Stimulated activated CD8-positive, alpha-beta memory T cell treated with anti-CD3 and anti-CD28 coated beads, Interleukin-4, amount 100 ng/mL, for 4 hours (primary cell): ENCODE measurements at places on chromosomes 3 and 15.

GRCh38 chr3:187044206-187044605, 95.1 kb downstream of the RPL39L start:
- no peak for DNase-seq

- no peak for DNase-seq
Measured at GRCh38 chr3:197680955-197681521, 55.7 kb downstream of the RUBCN start.

- no peak for DNase-seq
Measured at GRCh38 chr3:170506556-170506955, 79.3 kb downstream of the SLC7A14 start.

DNA sequence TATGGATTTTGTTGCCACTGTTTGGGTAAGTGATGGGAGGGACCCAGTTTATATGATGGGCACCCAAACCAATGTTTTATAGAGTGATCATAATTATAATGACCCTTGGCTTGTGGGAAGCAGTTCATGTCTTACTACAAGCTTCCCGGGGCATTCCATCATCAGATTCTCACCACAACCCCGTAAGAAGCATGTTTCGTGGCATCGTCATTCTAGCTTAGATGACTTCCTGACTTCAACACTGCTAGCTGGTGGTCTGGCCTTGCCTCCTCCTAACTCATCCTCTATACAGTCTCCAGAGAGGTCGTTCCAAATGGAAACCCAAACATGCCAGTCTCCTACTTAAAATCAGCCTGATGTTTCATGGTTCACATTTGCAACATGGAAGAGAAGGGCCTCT, 226.9 kb downstream of the ADAMTS9 start:
- DNase-seq, result no peak

DNA sequence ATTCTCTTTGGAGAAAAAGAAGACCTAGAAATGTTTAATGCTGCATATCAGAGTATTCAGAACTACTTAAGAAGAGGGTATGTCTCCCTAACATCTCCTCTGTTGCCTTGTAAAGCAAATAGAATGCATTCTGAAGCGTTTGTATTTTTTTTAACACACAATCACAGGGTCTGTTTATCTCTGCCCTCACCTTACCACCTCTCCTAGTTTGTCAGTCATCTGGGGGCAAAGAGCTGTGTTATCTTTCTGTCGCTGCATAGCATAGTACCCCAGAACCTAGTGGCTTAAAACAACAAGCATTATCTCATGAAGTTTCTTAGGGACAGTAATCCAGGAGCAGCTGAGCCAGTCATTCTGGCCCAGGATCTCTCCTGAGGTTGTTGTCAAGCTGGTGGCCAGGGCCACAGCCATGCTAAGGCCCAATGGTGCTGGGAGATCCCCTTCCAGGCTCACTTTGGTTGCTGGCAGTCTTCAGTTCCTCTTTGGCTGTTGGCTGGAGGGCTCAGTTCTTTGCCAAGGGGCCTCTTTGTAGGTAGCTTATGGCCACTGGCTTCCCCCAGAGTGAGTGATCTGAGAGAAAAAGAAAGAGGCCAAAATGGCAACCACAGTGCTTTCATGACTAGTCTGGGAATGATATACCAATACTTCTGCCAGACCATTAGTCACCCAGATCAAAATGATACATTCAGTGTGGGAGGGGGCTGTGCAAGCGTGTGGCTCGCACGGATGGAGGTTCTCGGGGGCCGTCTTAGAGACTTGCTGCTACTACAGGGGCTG, 17.8 kb downstream of the EDEM1 start:
- no peak for DNase-seq

- no peak for DNase-seq
Measured at GRCh38 chr15:80052597-80053304, 6.7 kb upstream of the ZFAND6 start.

GRCh38 chr15:86573476-86573875, 493.8 kb downstream of the AGBL1 start:
- DNase-seq, result no peak

- no peak for DNase-seq
Measured at GRCh38 chr15:85781099-85781498, 13.6 kb downstream of the KLHL25 start.

DNA sequence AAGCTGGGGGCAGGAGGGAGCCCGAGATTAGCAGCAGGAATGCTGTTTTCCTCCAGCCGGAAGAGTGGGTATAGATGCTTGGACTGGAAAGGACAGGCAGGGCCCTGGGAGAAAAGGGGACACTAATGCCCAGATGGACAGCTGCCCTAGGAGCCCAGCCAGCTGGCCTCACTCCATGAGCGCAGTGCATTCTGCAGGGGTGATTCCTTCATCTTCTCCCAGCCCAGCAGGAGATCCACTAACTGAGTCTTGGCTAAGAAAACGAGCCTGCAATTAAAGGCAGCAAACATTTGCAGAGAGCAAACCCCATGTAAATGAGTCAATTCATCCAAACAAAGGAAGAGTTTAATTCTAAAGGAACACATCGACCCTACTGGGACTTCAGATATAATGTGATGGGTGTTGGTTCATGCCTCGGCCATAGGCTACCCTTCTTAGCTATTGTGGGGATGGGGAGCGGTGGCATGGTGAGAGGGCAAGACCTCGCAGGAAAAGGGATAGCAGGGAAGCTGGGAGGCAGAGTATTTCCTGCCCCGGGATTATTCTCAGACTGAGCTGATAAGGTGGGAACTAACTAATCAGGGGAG, 13.3 kb upstream of the MINAR1 start:
- DNase-seq, result no peak

GRCh38 chr3:118165413-118165812, 869.2 kb downstream of the IGSF11 start:
- DNase-seq, result no peak

GRCh38 chr3:33313331-33313730, 36.1 kb downstream of the FBXL2 start:
- no peak for DNase-seq

- DNase-seq, result no peak
Measured at GRCh38 chr3:52225452-52226228, at the start of gene TLR9. TSS of gene TLR9 (minus strand) at chr3:52225645. CDS start at chr3:52225529, 116 bp downstream.

DNA sequence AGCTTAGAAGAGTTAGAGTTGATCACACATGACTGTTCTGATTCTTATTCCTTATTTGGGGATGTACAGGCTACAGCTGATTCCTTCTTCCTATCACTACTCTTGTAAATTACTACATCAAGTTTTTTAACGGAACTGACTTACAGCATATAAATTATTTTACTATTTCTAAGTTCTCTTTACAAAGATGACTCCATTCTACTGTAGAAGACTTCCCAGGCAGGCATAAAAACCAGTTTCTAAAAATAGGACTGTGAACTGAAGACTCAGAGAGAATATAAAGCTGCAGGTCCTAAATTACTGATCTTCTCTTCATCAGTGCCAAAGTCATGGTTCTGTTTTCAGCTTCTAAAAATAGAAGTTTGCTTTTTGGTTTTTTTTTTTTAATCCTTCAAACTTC, 38.9 kb downstream of the ANO10 start:
- no peak for DNase-seq

DNA sequence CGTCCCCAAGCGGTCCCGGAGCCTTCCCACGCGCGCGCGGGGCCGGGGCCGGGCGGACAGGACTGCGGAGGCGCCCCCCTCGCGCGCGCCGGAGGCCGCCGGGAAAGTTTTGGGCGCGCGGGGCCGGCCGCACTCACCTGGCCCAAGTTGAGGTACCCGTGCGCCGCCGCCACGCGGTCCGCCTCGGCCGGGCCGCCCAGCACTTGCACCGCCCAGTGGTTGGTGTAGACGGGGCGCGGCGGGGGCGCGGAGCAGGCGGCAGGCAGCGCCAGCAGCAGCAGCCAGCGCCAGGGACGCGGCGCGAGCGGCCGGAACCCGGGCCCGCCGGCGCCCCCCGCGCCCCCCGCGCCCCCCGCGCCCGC, 289 bp downstream of the PCSK6 start:
- DNase-seq, result no peak

DNA sequence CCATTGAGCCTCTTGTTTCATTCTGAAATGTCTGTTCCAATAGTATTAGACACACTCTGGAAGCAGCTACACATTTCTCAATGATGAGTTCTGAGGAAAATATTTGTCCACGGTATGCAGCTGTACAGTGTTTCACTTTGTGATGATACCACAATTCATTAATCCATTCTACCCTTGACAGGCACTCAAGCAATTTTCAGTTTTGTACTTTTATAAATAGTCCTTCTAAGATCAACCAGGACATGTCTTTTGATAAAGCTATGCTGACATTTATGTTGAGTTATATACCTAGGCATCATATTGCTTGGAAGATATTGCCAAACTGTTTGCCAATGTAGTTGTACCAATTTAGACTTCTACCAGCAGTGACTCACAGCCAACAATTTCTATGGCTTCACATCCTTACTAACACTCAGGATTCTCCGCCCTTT, 165.1 kb upstream of the COL8A1 start:
- DNase-seq, result no peak

DNA sequence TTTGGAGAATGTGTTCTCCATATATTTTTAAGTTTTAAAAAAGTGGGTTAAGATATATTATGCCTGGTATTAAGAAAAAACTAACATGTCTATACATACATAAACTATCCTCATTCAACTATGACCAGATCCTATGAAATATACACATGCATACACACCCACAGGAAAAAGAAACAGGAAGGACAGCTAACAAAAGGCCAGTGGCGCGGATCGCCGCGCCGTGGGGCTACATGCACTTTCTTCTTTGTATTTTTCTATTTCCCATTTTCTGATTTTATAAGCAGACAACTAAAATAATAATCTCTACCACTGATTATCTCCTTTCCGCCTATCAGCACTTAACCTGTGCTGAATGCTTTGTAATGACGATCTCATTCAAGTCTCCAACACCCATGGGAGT, 160.1 kb downstream of the OR4M2 start:
- no peak for DNase-seq

GRCh38 chr3:100730524-100730923, 21.2 kb downstream of the TFG start:
- DNase-seq, result no peak

- no peak for DNase-seq
Measured at GRCh38 chr15:100922192-100923040, 3.3 kb downstream of the LRRK1 start.

DNA sequence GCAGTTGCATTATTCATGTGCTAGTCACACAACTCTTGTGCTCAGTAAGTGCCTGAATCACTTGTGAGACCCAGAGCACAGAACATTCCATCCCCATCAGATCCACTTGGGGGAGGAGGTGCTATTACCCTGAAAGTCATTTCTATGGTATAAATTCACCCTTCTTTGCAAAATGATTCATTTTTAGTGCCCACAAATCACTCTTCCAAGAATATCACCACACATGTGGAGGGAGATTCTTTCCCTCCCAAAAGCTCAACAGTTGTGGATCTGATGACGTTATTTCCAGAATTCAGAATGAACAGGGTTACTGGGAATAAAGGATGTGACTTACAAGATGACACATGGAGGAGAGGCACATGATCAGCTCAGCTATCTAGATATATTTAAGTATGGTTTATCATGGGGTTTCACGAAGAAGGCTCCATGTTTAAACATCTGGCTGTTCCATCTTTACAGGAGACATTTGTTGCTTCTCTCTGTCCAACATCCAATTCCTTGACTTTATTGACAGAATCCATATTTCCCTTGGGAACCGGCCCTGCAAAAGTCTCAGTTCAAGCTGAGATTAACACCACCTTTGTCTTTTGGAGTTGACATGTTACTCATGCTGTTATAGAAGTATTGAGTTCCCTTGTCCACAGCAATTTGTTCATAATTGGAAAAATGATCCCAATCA, 214.2 kb upstream of the PROK2 start:
- DNase-seq, result no peak

GRCh38 chr15:61200626-61201025, 28.5 kb downstream of the RORA start:
- no peak for DNase-seq
